Posterior vena cava (tissue), 2 donors: ENCODE measurements at places on chromosomes 5 and 9. TPM values are rescaled to one million over a fixed set of nuclear protein-coding genes. Genes with fewer than 3 reads are reported as not detected.

DNA sequence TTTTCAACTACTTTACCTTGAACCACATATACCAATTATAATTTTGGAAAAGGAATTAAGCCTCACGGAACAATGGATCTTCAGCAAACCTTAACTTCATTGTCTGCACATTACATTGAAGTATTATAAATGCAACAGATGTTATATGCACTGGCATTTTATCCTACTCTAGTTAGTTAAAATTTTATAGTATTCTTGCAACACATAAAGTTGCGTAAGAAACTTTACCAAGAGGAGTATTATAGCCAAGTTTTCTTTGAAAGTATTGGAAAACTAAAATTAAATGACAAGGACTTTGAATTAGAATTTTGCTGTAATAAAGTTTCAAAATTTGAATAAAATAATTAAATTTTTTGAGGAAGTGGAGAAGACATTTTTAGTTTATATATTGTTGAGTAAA, 63.4 kb upstream of the SREK1 start:
- DNase-seq = no peak

- no peak for DNase-seq
Measured at GRCh38 chr9:131960851-131961495, 118.7 kb downstream of the MED27 start.

- peak; percentile 57 for DNase-seq
Measured at GRCh38 chr5:135063511-135064234, 29.6 kb upstream of the PITX1 start.

- DNase-seq = no peak
Measured at GRCh38 chr9:80890124-80890523, 799.2 kb downstream of the TLE1 start.

Gene RNF14
- total RNA-seq = 61.2 TPM

DNA sequence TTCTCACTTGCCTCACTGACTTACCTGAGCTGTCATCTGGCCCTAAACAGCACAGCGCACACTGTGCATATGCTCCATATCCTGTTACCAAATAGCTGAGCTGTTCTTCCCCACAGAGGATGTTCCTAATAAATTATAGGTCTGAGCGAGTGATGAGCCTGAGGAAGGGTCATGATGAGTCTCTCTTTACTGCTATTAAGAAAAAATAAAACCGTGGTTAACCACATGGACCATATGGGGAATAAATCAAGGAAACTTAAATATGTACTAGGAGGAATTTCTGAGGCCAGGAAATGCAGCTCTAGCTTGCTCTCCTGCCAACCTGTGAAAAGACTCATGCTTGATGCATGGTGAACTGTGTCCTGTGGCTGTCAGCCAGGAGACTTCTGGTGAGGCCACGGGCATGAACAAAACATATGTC, 424.8 kb upstream of the DMAC1 start:
- no peak for DNase-seq

Gene ST6GALNAC4
- 27.7 TPM for total RNA-seq

Gene SLC1A3
- total RNA-seq = 44.4 TPM

Gene CCNO
- 0.24 TPM for total RNA-seq

Gene EPB41L4B
- total RNA-seq = 0.62 TPM

DNA sequence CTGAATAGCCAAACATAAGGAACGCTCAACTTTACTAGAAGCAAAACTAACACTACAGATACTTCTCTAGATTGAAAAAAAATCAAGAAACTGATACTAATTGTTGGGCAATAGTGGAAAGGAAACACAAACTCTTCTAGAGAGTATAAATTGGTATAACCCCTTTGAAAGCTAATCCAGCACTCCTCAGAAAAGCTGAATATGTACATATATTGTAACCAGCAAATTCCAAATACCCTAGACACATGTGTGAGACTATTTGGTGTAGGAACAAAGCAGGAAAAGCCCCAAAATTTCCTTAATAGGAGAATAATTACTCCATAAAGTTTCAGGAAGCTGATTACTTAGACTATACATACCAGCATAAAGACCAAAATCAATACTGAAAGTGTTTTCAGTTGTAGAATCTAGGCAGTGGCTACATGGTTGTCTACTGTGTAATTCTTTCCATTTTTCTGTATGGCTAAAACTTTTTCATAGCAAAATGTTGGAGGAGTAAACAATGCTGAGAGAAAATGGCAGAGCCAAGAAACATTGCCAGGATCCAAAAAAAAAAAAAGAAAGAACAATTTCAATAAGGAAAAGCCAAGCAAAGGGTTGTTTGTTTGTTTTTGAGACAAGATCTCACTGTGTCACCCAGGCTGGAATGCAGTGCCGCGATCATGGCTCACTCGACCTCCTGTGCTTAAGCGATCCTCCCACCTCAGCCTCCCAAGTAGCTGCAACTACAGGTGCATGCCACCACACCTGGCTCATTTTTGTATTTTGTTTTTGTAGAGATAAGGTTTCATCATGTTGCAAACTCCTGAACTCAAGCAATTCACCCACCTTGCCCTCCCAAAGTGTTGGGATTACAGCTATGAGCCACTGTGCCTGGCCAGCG, 15.0 kb downstream of the SKP1 start:
- DNase-seq = no peak

DNA sequence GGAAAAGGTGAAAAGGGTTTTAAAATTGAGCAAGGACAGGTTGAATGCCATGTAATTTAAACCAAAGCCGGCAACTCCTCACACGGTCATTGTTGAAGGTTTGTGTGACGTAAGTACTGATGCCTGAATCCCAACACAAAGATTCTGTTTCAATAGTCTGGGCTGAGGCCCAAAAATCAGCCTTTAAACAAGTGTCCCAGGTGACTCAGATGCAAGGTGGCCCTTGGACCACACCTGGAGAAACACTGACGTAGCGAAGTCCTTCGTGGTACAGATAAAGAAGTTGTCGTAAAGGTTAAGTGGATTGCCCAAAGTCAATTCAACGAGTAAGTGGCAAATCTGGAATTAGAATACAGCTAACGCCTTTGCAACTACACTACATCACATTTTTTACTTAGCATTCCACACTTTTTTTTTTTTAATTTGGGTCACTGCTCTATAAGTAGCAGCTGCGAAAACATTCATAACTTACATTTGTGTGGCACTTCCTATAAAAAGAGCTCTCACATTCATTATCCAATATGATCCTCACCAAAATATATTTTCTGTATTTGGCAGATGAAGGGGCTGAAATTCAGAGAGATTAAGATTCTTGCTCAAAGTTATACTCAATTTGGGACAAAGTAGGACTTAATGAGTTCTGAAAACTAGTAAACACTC, 111.3 kb downstream of the LPAR1 start:
- DNase-seq = no peak

DNA sequence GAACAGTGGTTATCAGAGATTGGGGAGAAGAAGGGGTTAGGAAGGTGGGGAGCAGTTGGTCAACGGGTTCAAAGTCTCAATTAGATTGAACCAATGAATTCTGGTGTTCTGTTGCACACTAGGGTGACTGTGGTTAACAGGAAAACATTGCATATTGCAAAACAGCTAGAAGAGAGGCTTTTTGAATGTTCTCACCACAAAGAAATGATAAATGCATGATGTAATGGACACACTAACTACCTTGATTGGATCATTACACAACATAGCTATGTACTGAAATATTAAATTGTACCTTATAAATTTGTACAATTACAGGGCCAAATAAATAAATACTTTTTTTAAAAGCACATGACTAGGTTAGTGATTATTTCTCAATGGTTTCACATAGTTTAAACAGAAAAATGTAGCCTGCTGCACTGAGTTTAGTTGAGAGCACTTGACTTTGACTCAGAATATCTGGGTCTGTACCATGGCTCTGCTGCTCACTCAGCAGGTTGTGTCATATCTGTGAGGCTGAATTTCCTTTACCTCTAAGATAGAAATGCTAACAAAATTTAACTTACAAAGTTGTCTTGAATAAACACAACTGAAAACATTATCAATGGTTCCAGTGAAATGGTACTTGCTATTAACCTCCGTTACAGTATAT, 30.4 kb downstream of the NUDT12 start:
- DNase-seq = no peak

- DNase-seq = peak; percentile 52
Measured at GRCh38 chr5:6740586-6741150, 27.4 kb downstream of the TENT4A start.

Gene TMEM215
- not detected for total RNA-seq

Gene NR4A3
- total RNA-seq = 37.4 TPM

GRCh38 chr5:39906146-39906545, 481.4 kb upstream of the DAB2 start:
- DNase-seq = no peak

DNA sequence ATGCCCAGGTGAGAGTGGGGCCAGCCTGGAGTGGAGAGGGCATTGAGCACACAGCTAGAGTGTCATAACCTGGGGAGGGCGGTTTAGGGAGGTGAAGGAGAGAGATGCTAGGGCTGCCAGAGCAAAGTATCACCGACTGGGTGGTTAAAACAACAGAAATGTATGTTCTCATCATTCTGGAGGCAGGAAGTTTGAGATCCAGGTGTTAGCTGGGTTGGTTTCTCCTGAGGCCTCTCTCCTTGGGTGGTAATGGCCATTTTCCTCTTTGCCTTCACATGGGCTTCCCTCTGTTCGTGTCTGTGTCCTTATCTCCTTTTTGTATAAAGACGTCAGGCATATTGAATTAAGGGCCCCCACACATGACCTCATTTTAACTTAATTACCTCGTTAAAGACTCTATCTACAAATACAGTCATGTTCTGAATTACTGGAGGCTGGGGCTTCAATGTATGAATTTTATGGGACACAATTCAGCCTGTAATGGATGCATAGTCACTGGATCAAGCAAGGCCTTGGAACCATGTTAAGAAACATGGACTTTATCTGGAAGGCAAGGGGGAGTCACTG, 118.6 kb upstream of the IL12B start:
- DNase-seq = no peak

Gene IGFBPL1
- 5.5 TPM for total RNA-seq

Gene PCSK1
- total RNA-seq = 18.5 TPM

Gene PTGS1
- 20.8 TPM for total RNA-seq

Gene IL5
- total RNA-seq = not detected

- DNase-seq = no peak
Measured at GRCh38 chr5:88833371-88834130, 49.4 kb downstream of the MEF2C start.

Gene SEMA5A
- 17.6 TPM for total RNA-seq

GRCh38 chr5:33968211-33969005, 16.1 kb downstream of the SLC45A2 start:
- no peak for DNase-seq

Gene SLC34A1
- total RNA-seq = not detected

Gene NXNL2
- not detected for total RNA-seq

DNA sequence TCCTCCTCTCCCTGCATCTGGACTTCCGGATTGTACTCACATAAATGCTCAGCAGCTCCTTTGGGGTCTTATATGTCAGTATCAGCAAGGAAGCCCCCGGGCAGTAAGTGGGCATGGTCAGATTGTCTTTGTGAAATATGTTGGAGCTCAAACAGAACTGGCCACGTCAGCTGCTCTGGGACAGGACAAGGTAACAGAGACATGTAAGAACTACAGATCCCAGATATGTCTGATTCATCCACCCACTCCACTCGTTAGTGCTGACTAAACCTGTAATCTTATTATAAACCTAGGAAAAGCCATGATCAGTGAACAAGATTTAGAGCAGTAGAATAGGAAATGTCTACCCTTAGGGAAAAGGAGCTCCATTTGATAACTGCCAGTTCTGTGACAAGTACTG, 561.8 kb downstream of the CETN3 start:
- DNase-seq = no peak

DNA sequence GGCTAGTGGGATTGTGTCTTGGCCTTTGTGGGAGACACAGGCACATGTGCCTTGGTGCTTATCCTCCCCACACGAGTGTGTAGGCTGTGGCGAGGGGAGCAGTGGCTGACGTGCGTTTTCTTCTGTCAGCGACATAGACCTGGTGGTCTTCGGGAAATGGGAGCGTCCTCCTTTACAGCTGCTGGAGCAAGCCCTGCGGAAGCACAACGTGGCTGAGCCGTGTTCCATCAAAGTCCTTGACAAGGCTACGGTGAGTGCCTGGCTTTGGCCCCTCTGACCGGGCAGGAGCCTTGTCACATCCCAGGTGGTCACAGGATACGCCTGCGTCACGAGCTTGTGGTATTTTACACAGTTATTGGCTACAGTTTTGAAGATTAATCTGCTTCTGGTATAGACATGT, 26.4 kb downstream of the TENT4A start:
- peak; percentile 56 for DNase-seq

GRCh38 chr5:80804332-80804731, 149.5 kb upstream of the DHFR start:
- DNase-seq = no peak

- DNase-seq = peak; percentile 94
Measured at GRCh38 chr9:92133949-92134604, 18.9 kb upstream of the SPTLC1 start.

DNA sequence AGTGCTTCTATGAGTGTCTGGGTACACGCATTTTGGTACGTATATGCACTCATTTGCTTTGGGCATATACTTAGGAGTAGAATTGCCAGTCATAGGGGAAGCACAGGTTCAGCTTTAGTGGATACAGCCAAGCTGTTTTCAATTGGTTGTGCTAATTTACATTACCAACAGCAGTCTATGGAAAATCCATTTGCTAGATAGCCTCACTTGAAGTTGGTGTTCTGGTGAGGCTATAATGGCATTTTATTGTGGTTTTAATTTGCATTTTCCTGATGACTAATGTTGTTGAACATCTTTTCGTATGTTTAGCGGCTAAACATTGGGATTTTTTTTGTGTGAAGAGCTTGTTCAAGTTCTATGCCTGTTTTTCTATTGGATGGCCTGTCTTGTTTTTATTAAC, 76.8 kb upstream of the ANKH start:
- DNase-seq = no peak

Gene TAF1L
- total RNA-seq = 0.05 TPM

DNA sequence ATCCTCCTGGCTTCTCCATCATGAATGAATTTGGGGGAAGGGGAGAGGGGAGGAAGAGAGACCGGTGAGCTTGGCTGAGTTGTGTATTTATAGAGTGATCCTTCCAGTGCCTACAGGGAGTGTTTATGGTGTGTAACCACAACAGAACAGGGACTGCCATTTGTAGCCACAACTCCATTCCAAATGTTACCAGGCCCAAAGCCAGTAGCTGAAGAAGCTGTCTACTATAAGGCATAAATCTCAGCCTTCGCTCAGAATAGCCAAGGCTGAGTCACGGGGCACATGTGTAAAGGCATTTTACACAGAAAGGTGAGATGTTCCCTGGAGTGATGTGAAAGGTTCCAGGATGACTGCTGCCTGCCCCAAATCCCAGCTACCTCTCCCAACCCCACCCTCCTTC, 2.5 kb downstream of the TMEM252 start:
- no peak for DNase-seq

Gene PNPLA7
- 3.2 TPM for total RNA-seq

Gene OR1Q1
- not detected for total RNA-seq

- no peak for DNase-seq
Measured at GRCh38 chr9:110623462-110624025, 44.0 kb upstream of the SVEP1 start.
